ENCODE measurements at places on chromosomes 5 and 9.

GRCh38 chr9:37515620-37516258 is 30.0 kb downstream of the POLR1E start:
- DNase-seq = no peak

GRCh38 chr5:143106174-143106573 is 297.3 kb downstream of the NR3C1 start:
- no peak for DNase-seq

GRCh38 chr5:38556599-38557307 is at the start of gene LIFR:
Gene LIFR, minus strand, starts transcription at chr5:38556646. Its CDS starts 25,999 bp downstream, at chr5:38530647.
- DNase-seq = peak; percentile 66

DNA sequence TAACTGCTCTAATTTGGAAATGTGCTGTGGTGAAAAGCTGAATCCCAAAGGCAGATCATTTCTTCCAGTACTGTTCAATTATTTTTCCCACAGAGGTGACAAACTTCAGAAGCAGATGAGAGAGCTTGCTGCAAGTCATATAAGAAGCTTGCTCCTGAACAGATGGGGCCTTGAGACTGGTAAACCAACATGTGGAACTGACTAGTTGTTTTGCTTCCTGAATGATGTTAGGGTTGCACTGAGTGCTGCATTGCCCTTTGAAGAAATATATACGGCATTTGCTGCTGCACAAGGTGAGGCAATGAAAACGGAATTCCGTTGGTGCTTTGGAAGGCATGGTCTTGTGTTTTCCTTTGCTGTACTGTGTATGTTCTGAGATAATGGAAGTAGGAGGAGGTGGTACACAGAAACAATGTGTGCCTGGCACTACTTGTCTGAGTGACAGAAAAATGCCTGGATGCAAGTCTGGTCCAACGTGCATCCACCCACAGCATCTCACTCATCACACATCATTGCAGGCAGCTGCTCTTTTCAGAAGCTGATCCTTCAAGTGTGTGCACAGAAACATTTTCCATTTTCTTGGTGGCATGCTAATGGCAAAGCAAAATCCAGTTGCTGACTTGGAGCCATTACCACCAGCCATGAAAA is 76.9 kb downstream of the ANKH start:
- no peak for DNase-seq

- no peak for DNase-seq
Observed at GRCh38 chr5:4984461-4984860, 155.7 kb upstream of the ADAMTS16 start.

DNA sequence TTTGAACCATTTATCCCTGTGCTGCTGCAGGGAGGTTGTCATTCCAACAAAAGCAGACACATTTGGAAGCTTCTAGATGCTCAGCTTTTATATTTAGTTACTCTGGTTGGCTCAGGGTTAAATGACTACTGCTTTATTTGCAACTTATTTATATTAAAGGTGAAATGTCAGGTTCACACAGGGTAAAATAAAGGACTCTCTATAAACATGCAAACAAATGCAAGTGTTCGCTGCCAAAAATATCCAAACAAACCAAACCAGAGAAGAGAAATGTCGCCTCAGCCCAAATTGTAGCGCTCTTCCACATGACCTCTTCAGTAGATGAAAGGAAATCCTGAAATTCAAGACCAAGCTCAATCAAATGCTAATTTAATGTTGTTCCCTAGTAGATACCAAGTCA is 57.0 kb upstream of the LIFR start:
- DNase-seq = no peak

GRCh38 chr9:31615966-31616365 is 768.5 kb upstream of the ACO1 start:
- no peak for DNase-seq

DNA sequence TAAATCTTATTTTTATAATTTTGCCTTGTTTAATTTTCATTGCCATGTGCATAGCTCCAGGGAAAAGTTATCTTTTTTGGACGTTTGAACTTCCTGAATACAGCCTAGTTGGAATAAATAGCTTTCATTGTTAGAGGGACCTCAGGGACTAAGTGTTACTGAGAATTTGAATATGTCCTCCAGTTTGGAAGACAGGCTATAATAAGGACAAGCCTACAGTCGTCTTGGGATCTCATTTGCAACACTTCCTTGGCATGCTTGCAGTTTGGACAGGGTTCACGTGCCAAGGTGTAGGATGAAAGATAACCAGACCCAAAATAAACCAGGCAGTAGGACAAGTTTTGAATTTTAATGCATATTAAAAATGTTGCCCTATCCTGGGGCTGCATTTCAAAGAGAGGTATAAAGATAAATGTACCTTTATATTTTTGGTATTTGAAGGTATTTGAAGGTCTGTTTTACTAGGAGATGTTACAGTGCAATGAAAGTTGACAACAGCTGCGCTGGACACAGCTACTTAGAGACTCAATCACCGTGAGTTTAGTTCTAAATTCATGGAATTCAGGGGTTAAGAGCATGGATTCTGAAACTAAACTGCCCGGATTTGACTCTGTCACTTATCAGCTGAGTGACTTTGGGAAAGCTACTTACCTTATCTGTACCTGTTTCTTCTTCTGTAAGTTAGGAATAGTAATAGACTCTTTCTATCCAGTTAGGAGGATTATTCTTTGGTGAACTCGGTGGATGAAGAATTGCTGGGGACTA is 134.1 kb downstream of the ACTBL2 start:
- DNase-seq = no peak

DNA sequence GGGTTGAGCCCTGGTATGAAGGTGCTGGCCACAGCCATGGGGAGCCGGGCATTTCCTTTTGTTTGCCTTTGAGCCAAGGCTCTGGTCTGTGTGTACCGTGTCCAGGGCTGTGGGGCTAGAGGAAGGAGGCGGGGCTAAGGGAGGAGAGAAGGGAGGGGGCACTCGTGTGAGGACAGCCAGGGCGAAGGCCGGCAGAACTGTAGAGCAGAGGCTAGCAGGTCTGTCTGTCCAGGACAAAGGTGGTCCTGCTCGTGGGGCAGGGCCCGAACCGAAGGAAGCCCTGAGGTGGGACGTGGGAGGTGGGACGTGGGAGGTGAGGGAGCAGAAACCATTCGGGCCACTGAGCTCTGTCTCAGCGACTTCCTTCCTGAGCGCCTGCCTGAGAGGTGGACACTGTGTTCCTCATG is 41.3 kb upstream of the TESK1 start:
- DNase-seq = no peak

- no peak for DNase-seq
Observed at GRCh38 chr9:83029531-83030137, 33.3 kb downstream of the RASEF start.

DNA sequence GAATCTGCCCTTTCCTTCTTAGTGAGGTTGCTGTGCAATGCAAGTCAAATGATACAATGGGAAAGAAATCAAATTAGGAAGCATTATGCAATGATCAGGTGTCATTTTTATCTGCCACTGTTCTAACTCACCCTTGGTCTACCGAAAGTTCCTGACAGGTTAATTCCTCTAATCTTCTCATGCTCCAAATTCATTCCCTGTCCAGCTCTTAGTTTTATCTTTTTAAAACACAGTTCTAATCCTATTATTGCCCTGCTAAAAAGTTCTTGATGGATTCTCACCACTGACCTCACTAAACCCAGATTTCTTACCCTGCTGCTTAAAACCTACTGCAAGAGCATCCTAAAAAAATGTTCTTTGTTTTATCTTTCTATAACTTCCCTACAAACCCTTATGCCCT is 1000.9 kb downstream of the CDH18 start:
- no peak for DNase-seq

- DNase-seq = no peak
Observed at GRCh38 chr5:98204798-98205197, 568.7 kb upstream of the RGMB start.

DNA sequence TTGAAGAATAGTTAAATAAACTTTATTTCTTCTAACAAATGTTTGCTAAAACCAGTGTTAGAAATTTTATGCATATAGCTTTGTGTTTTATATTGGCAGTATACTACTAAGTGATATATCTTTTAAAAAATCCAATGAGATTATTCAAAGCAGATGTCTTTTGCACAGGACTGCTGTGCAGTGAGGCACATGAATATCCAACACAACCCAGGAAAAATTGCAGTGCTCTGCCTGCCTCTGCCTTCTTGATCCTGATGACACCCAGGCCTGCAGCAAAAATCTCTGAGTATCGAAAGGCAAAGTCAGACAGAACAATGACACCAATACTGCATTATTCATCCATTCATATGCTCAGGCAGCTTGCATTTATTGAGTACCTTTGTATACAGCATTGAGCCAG is 1076.5 kb upstream of the ARRDC3 start:
- DNase-seq = no peak

- no peak for DNase-seq
Observed at GRCh38 chr5:1484730-1485578, 38.8 kb downstream of the LPCAT1 start.

DNA sequence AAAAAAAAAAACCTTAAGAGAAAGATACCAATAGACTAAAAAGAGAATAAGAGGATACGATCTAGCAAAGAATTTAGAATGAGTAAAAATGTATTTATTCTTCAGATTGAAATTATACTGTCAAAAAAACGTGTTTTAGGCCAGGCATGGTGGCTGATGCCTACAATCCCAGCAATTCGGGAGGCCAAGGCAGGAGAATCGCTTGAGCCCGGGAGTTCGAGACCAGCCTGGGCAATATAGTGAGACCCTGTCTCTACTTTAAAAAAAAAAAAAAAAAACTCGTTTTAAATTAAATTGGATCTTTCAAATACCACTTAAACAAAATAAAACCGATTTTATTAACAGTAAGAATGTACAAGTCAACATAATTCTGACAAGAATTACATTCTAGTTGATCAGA is 41.8 kb downstream of the FBXL17 start:
- DNase-seq = no peak

DNA sequence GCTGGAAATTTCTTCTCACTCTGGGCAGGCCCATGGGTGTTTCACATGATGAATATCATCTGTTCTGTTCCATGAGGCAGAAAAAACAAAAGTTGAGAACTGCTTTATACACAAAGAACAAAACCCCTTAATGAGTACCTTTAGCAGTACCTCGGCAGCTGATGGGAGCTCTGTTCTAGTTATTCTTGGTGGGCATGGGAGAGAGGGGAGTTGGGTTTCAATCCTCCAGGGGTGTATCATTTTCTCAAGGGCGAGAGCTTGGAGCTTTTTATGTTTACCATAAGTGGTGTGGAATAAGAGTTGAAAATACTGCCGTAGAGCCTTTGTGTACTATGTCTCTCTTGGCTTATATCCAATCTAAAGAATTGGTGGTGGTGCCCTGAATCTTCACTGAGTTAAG is 103.3 kb upstream of the ZNF608 start:
- DNase-seq = no peak

GRCh38 chr9:86200599-86201162 is 58.8 kb downstream of the C9orf153 start:
- no peak for DNase-seq

Data from activated T-cell treated with anti-CD3 and anti-CD28 coated beads, Interleukin-2, amount 50 U/mL, for 72 hours (primary cell).